ELF-1 (cell line): ENCODE measurements at places on chromosomes 7 and 10.
A peak's percentile ranks its signal among the peaks of the same experiment; 100 is the strongest.

GRCh38 chr7:91824201-91824600 lies 56.3 kb downstream of the MTERF1 start:
- DNase-seq = no peak

- DNase-seq = no peak
Measured at GRCh38 chr10:61944410-61945147, 43.1 kb downstream of the ARID5B start.

DNA sequence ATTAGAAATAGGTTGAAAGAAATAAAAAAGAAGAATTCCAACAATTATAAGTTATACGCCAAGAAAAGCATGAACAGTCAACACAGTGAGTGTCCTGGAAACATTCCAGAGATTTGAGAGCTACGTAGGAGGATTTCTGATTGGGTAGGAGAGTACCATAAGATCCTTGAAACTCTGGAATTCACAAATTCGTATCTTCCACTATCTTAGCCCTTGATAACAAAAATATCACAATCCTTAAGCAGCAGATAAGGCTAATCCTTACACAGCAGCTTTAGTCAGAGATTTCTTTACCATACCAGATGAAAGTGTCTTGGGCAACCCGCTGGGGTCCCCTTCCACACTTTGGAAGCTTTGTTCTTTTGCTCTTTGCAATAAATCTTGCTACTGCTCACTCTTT lies 8.2 kb downstream of the TPK1 start:
- DNase-seq = no peak

- DNase-seq = no peak
Measured at GRCh38 chr7:25636871-25637283, 408.6 kb upstream of the NPVF start.

DNA sequence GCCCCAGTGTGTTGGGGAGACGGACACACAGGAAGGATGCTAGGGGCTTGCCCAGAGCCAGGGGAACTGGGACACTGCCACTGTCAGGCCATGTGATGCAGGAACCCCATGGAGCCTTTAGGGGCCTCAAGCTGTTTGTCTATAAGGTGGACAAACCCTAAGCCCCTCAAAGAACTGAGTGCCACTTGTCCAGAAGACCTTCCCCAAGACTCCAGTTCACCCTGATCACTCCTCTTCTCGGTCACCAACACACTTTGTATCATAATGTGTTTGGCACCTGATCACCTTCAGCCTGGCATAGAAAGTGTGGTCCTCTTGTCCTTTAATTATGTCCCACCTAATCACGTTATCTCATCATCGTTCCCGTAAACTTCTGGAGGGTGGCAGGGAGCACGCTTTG lies 700 bp downstream of the H2BK1 start:
- no peak for DNase-seq

DNA sequence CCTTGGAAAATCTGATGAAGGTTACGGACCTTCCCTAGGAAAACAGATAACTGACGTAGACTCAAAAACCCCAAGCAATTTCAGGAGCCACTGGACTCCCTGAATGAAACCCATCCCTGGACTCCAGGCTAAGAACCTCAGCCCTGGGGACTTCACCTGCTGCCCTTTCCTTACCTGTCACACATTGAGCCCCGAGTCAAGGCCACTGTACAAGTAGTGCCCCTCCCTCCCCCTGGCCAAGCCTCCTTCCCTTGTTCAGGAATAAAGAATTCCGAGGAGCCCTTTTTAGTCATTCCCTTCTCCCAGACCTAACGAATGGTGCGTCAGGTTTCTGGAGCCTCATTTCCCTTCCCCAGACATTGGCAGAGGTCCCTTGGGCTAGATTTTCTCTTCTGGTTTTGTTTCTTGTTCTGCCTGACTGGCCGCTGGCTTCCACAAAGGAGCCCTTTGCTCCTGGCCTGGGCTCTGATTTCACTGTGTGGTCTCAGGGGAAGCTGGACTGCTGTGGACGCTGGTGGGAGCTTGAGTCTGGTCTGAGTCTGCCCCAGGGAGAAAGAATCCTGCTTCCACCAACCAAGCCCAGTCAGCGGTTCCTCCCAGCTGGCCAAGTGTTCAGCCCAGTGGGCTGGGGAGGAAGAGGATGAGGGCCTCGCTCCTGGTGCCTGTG lies 31.7 kb downstream of the ZNF775 start:
- DNase-seq = no peak

DNA sequence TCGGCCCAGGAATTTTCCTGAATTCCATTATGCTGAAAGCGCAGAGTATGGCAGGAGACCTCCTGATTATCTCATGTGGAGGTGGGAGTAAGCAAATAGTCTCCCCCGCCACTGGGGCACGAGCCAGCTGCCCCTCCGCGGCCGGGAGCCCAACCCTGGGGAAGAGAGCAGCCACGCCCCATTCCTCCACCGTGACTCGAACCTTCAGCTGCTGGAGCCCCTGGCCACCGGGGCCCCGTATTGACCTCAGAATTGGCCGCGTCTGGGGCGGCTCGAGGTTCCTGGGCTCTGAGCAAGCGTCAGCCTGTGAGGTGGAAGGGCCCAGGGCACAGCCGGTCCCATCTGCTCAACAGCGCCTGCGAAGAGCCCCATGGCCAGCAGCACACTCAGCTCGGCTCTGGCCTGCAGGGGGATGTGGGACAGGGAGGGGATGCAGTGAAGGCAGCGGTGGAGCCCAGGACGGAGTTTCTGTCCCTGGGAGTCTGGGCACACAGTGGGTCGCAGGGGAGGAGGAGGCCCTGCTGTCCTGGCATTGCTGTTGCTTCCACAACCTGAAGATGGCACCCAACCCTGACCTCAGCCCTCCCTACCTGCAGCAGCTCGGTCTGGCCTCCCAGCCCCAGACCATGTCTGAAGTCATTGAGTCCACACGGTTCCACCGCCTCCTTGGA lies 97.8 kb downstream of the CHST15 start:
- DNase-seq = peak; percentile 90

DNA sequence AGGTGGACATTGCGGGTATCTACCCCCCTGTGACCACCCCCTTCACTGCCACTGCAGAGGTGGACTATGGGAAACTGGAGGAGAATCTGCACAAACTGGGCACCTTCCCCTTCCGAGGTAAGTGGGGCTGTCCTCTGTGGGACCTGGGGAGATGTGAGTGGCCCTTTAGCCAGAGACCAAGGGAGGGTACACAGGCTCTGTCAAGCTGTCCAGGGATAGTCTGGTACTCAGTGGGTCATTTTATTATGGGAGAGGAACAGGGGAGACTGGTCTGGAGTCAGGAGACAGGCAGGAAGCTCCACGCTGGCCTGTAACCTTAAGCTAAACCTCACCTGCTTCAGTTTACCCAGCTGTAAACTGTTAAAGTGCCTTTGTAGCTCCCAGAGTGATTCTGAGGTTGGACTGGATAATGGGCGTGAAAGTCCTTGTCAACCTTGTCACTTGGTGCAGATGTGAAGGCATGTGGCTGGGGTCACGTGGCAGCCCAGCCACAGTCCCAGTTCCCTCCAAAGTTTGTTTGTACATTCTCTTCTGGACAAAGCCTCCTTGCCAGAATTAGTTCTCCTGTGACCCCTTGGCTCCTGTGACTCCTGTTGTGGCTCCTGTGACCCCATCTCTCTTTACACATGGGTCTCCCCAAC lies 729 bp downstream of the HOGA1 start:
- DNase-seq = no peak

- DNase-seq = peak; percentile 33
Measured at GRCh38 chr10:129004398-129004797, 462.6 kb upstream of the MGMT start.
